Activated CD4-positive, alpha-beta T cell treated with anti-CD3 and anti-CD28 coated beads, Interleukin-2, amount 10 ng/mL, durations not matched to agents 7 days and 5 days (primary cell): ENCODE measurements at places on chromosomes 4 and X. TPM values are rescaled to one million over a fixed set of nuclear protein-coding genes. Genes with fewer than 3 reads are reported as not detected.

ARHGEF38 gene
- total RNA-seq, result not detected

NCAPG gene
- 93.8 TPM for total RNA-seq

STX18 gene
- 25.8 TPM for total RNA-seq

DNA sequence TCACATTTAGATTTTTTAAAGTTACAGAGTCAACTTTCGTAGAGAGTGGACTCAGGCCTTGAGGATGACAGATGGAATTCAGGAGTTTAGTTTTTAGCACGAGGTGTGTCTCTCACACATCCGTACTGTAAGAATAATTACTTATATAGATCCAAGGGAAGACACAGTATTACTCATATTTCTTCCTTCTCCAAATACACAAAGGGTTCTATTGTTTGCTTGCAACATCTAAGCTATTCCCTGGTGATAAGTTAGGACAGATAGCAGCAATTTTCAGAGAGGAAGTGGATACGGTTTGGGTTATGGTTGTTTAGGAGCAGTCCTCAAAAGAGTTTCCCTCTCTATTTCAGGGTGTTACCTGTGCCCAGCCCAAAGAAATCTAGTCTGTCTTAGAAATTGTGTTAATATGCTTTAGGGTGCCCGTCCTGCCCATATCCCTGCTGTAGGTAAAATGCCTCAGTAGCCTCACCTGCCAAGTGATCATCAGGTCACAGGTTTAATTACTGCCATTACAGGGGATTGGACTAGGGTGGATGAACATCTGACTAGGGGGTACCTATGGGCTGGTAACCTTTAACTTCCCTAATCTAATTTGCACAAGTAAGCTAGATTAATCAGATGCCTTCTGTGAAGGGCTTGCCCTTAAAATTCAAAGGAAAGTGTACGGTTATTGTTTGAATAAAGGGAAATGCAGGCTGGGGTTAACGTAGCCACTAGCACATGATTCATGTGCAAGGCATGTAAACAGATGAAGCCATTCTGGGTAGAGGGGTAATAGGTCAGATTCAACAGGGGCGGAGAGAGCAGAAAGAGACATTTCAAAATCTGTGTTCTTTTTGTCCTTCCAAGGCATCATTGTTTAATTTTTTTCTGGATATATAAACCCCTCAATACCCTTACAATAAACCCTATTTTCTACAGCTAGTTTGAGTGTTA, 8.7 kb upstream of the PPP3CA start:
- H3K4me3 ChIP-seq, result no peak overlapping the region
- no peak for DNase-seq
- peaks cover 38% of the 10 kb centered on the region for H3K27me3 ChIP-seq
- no peak overlapping the region for H3K27ac ChIP-seq
- H3K4me1 ChIP-seq, result no peaks in the 10 kb centered on the region

DNA sequence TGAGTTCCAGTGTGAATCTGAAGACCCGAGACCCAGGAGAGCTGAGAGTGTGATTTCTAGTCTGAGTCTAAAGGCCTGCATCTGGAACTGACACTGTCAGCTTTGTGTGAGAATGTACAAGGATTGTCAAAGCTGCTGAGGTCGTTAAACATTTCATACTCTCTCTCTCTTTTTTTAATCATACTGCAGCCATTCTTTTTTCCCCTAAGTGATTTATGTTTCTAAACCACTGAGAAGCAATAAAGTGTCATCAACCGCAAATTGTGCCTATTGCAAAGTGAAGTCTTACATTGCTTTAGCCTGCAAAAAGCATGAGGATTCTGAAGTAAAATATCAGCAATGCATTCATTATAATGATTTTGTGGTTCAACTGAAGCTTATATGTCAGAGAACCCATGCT, 106.0 kb downstream of the ASMT start:
- DNase-seq, result no peak
- no peak overlapping the region for H3K4me3 ChIP-seq
- H3K36me3 ChIP-seq, result peaks cover 4% of the 10 kb centered on the region
- H3K4me1 ChIP-seq, result no peaks in the 10 kb centered on the region
- H3K27me3 ChIP-seq, result no peaks in the 10 kb centered on the region

GRCh38 chr4:89586318-89586717, 250.6 kb downstream of the SNCA start:
- H3K4me1 ChIP-seq, result no peaks in the 10 kb centered on the region
- H3K36me3 ChIP-seq, result no peaks in the 10 kb centered on the region
- no peak overlapping the region for H3K27ac ChIP-seq
- H3K4me3 ChIP-seq, result no peak overlapping the region
- H3K27me3 ChIP-seq, result peaks cover 7% of the 10 kb centered on the region

DNA sequence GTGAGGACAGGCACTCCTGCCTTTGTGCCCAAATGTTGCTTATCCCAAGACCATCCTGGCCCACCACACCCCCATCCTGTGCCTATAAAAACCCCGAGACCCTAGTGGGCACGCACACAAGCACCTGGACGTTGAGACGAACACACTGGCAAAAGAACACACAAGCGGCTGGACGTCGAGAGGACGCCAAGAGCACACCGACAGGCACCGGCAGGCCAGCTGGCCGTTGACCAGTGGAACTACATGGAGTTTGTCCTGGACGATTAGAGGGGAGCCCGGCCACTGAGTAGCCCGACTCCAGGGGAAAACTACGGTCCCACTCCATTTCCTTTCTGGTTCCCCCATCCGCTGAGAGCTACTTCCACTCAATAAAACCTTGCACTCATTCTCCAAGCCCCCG, 301.7 kb downstream of the PCDH10 start:
- no peaks in the 10 kb centered on the region for H3K4me1 ChIP-seq
- no peak overlapping the region for H3K4me3 ChIP-seq

- no peak overlapping the region for H3K4me3 ChIP-seq
- no peaks in the 10 kb centered on the region for H3K36me3 ChIP-seq
- H3K27ac ChIP-seq, result no peak overlapping the region
Observed at GRCh38 chrX:68646421-68646820, 1.0 kb upstream of the STARD8 start.

DNA sequence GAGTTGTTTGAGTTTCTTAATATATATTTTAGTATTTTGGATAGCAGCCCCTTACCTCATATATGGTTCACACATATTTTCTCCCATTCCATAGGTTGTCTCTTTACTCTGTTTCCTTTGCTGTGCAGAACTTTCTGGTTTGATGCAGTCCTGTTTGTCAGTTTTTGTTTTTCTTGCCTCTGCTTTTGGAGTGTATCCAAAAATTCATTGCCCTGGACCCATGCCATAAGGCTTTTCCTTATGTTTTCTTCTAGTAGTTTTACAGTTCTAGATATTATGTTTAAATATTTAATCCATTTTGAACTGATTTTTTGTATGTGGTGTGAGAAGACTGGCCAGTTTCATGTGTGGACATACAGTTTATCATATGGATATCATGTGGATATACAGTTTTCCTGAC, 58.5 kb upstream of the NUDT6 start:
- no peaks in the 10 kb centered on the region for H3K4me1 ChIP-seq
- H3K4me3 ChIP-seq, result no peak overlapping the region
- no peak for DNase-seq
- peaks cover 70% of the 10 kb centered on the region for H3K36me3 ChIP-seq

GRCh38 chr4:77263247-77263646, 106.2 kb downstream of the CCNG2 start:
- H3K4me1 ChIP-seq, result no peaks in the 10 kb centered on the region
- H3K36me3 ChIP-seq, result no peaks in the 10 kb centered on the region
- DNase-seq, result no peak
- H3K27ac ChIP-seq, result no peak overlapping the region
